SJCRH30 (cell line): ENCODE measurements at places on chromosomes 11 and 22.

- DNase-seq, result no peak
These were observed 374.3 kb downstream of the LRRC4C start for GRCh38 chr11:41085123-41085522.

DNA sequence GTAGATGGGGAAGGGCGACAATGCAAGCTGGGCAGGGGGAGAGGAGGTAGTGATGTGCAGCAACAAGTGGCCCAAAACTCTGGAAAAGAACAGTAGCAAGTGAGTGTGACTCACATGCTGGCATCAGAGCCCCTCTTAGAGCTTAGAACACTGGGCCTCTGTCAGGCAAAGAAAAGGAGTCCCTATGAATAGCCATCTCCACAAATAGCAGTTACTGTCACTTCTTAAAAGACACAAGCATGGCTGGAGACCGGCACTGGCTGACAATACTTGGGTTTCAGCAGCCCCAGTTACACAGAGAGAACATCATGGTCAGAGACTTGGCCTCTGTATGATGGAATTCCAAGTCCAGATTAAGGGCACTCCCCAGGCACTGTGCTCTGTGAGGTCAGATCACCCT, 58.2 kb downstream of the PRCP start:
- peak; percentile 17 for DNase-seq

GRCh38 chr11:95434489-95435057, 203.6 kb upstream of the SESN3 start:
- no peak for DNase-seq

GRCh38 chr22:41772645-41773044, 27.8 kb upstream of the CCDC134 start:
- no peak for DNase-seq

DNA sequence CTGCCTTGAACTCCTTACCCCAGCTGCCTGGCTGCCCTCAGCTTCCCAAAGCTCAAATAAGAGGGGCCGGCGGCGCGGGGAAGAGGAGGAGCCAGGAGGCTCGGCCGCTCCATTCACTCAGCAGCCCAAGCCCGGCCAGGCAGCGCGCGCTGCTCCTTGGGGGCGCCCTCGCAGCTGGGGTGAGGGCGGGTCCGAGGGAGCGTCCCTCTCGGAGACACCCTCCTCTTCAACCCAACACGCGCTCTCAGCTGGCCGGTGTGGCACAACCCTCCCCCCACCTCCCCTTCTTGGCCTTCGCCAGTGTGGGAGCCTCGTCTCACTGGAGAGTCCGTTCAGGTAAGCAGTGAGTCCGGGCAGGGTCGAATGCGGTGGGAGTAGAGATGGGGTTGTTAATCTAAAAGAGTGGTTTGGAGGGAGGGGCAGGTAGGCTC, at the start of gene WT1:
WT1 (minus strand) TSS at position 29 of the 431 bp plus-strand sequence.
- no peak for DNase-seq

DNA sequence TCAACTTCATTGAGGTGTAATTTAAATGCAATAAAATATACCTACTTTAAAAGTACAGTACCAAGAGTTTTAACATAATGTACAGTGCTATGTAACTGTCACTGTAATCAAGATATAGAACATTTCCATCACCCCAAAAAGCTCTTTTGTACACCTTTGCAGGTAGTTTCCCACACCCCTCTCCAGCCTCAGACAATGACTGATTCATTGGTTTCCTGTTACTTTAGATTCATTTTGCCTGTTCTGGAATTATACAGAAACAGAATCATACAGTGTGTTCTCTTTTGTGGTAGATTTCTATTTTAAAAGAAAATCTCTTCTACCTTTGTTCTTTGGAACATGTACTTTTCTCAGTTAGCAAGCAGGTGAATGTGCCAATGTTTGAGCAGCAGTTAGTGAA, 38.2 kb downstream of the SHISA8 start:
- DNase-seq, result no peak
